Activated CD4-positive, alpha-beta T cell treated with anti-CD3 and anti-CD28 coated beads, Interleukin-2, amount 50 U/mL, for 24 hours (primary cell): ENCODE measurements at places on chromosomes 6 and 20.

DNA sequence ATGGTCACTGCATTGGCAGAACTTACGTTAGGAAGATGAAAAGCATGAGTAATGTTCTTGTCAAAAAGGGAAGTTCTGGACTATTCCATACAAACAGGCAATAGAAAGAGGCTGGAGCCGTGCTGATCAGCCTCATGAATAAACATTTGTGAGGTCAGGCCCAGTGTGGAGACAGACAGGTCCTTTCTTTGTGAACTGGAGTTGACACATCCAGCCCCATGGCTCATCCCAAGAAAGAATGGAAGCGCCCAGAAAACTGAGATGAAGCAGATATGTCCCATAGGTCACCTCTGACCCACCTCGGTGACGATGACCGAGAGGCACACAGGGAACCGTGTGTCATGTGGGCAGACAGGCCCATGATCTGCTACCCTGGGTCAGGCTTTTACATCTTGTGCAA is 276.0 kb upstream of the SGK1 start:
- no peak for DNase-seq

DNA sequence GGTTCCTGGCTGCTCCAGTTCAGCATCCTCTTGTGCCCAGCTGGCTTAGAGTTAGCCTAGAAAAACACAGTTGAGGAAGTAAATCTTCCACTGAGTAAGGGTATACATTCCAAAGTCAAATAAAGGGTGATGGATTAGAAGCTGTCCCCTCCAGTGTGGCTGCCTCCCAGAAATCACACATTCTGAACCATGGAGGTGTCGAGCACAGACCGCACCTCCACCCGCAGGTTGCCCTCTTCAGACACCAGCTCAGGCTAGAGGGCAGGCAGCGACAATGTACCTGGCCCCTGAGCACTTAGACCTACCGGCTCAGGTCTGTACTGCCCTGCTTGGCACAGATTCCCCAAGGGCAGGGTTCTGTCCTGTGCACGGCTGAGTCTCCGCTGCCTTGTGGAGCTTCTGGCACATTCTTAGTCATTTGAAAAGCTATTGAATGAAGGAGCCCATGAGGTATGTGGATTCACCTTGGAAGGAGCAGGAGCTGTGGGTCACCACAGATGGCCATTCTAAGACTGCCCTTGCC is 118.1 kb downstream of the FAM120B start:
- no peak for DNase-seq

- DNase-seq: no peak
Measured at GRCh38 chr20:54633374-54634355, 158.3 kb downstream of the DOK5 start.

- DNase-seq: no peak
Measured at GRCh38 chr6:148086843-148087242, 255.8 kb upstream of the SASH1 start.

- DNase-seq: no peak
Measured at GRCh38 chr6:157226761-157227160, 96.6 kb downstream of the TMEM242 start.

DNA sequence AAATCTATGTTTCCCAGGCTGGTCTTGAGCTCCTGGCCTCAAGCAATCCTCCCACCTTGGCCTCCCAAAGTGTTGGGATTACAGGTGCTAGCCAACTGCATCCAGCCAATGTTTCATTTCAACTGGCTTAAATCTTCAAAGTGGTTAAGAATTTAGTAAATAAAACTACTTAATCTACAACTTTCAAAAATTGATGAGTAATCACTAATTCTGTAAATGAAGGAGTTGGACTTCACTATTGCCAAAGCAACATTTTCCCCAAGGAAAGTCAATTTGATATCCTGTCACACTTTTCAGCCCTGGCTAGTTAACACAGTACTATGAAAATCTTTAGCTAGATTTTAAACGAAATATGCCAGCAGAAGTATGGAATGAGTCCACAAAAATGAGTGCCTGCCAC is 3.8 kb downstream of the TOMM6 start:
- DNase-seq: no peak

DNA sequence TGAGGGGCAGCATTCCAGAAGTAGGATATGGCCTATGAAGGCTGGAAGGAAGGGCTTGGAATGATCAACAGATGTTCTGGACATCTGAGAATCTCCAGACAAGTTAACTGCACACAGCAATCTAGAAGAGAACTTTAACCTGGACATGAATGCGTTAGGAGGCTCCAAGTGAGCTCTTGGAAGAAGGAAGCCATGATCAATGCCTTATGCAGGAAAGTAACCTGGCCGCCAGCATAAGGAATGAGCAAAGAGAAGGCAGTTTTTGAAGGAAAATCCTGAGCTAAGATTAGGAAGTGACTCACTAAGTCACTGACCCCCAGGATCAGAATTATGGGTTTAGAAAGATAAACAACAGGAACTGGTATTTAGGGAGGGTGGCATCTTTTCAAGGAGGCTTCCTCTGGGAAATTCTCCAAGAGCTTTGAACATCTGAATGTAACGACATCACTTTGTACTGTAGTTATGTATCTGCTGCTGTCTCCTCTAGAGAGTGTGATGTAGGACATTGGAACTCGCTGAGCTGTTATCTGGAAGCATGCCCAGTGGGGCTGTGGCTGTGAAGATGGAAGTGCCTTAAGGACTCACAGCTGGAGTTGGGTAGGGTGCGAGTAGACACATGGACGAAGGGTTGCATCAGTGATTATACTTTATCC is 236.8 kb downstream of the PACRG start:
- DNase-seq: no peak

- DNase-seq: no peak
Measured at GRCh38 chr6:160792708-160793107, 90.7 kb downstream of the PLG start.

DNA sequence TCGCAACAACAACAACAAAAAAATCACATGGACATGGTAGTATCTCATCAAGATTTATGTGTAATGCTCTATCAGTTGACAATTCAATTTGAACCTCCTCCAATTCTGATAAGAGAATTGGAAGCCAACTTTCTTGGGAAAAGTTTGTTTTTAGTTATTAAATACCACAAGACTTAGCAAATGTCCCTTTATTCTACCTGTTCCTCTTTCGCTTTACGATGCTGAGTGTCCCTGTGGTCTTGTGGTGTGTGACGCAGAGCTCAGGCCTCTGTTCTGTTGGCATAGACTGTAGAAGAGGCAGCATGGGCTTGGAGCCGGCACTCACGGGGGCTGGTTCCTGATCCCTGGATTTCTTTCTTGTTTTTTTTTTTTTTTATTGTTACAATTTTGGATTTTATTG is 76.7 kb downstream of the PSMB1 start:
- DNase-seq: no peak

- no peak for DNase-seq
Measured at GRCh38 chr6:3423439-3424184, 33.2 kb downstream of the SLC22A23 start.
